CD8-positive, alpha-beta memory T cell (primary cell): ENCODE measurements at places on chromosomes 2 and 18.

DNA sequence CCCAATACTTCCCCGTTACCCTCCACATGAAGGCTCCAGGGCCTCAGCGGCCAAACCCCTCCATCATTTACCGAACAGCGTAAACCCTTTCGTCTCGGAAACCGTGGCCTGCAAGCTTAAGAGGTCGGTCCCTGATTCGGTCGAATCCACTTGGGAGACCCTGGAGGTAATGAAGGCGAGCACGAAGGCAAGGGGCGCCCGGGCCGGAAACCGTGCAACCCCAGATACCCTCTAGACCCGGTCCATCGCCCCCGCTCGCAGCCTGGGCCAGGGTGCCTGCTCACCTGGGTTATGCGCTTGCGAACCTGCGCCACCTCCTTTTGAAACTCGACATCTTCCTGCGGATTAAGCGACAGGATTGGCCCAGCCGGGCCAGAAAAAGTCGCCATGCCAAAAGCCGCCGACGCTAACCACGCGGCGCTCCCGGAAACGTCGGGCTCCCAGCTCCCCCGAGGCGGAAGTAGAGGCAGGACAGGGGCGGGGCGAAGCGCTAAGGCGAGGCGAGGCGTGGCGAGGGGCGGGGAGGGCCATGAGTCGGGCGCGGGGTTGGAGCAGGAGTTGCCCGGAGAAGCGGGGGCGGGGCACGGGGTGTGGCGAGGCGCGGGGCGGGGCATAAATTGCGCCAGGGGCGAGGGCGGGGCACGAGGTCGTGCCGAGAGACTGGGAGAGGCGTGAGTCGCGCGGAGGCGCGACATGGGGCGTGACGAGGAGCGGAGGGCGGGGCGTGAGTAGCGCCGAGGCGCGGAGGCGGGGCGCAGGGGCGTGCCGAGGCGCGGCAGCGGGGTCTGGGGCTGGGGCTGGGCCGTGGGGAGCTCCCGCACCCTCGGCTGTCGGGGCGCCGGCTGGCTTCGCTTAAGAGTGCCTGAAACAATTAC lies at the start of gene NIFK:
TSS of gene NIFK (minus strand) at position 414 of the 875 bp plus-strand sequence. CDS start at position 389, 25 bp downstream.
- peak; percentile 100 for DNase-seq

GRCh38 chr2:73035899-73036711 lies 35.4 kb downstream of the SFXN5 start:
- no peak for DNase-seq

- no peak for DNase-seq
These were observed 25.0 kb downstream of the FAM171B start for GRCh38 chr2:186718903-186719302.

GRCh38 chr2:177628831-177629230 lies 236.3 kb downstream of the AGPS start:
- DNase-seq: no peak

DNA sequence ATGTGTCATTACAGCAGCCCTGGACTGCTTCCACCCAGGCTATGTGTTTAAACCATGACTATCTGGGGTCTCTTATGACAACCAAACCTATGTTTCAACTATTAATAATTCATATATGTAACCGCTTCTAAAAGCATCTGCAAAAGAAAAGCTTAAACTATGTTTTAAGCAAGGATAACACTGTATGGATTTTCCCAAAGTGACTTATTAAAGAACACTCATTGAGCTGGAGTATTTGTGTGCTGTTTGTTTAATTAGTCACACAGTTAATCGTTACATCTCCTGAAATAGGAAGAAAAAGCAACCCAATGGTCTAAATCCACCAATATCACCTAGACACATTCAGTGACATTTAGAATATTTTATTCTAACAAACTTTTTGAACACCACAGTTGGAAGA lies 51.3 kb downstream of the TMEM163 start:
- no peak for DNase-seq

DNA sequence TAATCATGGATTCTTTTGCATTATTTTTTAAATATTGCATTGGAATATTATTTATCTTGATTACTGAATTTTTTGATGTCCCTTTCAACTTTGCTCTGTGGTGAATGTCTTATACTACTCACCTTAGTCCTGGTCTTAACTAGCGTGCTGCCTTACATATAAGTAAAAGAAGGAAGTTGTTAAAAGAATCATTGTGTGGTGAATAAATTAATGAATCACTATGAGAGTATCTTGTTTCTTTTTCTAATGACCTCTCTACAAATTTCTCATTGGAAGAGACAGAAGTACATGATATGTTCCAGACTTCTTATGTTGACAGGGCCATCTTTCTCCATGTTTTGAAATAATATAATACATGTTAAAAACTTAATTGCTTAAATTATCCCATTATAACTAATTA lies 432.6 kb upstream of the MMADHC start:
- DNase-seq: no peak

GRCh38 chr2:228023619-228024018 lies 152.2 kb downstream of the DAW1 start:
- no peak for DNase-seq

DNA sequence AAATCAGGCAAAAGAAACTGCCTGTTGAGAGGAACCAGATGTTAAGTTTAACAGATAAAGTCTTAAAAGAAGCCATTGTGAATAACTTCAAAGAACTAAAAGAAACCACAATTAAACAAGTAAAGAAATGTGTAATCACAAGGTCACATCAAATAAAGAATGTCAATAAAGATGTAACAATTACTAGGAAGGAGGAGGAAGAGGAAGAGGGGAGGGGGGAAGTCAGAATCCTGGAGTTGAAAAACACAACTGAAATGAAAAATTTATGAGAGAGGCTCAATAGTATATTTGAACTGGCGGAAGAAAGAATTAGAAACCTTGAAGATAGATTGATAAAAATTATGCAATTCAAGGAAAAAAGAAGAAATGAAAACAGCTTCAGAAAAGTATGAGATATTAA lies 88.4 kb upstream of the CRIM1 start:
- DNase-seq: no peak

- no peak for DNase-seq
These were observed 81.1 kb downstream of the RAPH1 start for GRCh38 chr2:203453858-203454451.

DNA sequence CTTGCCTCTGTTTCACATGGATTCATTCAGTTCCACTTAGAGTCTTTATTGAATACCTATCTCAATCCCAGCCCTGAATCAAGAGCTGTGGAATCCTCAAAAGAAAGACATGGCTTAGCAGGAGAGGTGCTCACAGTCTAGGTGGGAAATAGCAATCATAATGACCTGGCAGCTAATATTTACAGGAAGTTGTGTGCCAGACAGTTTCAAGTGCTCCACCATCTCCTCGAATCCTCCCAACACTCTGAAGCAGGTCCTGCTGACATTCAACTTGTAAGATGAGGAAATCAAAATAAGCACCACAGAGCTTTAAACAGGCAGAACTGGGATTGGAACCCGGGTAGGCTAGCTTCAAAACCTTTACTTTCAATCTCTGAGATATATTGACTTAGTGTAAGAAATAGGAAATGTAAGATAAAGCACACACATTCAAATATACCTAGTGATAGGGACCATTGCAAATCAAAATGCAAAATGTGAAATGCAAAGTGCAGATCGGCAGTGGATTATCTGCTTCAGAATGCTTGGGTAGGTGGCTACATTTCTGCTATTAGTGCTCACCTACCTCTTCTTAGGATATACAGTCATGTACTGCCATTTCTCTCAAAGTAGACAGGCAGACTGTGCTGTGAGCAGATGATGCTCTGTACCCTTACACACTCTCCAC lies 182.0 kb downstream of the PRKCE start:
- DNase-seq: no peak

DNA sequence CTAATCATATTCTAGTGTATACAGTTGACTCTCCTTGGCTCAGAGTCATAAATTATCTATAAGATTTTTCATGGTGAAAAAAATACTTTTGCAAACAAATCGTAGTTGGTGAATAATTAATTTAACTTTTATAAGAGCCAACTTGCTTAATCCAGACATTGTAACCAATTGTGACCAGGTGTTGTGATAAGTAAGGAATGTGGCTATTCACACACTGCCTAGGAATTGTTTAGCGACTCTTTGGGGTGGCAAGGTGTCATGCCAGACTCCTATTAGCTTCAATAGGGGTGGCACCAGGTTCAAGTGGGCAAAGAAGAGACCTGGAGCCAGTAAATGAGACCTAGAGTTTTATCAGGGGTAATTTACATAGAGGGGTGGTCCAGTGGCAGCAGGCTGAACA lies 344.7 kb upstream of the PKDCC start:
- no peak for DNase-seq

- peak; percentile 73 for DNase-seq
These were observed 10.4 kb downstream of the COLEC11 start for GRCh38 chr2:3604991-3605961.
